ENCODE measurements at places on chromosomes 7 and 10.
A peak's percentile ranks its signal among the peaks of the same experiment; 100 is the strongest.

DNA sequence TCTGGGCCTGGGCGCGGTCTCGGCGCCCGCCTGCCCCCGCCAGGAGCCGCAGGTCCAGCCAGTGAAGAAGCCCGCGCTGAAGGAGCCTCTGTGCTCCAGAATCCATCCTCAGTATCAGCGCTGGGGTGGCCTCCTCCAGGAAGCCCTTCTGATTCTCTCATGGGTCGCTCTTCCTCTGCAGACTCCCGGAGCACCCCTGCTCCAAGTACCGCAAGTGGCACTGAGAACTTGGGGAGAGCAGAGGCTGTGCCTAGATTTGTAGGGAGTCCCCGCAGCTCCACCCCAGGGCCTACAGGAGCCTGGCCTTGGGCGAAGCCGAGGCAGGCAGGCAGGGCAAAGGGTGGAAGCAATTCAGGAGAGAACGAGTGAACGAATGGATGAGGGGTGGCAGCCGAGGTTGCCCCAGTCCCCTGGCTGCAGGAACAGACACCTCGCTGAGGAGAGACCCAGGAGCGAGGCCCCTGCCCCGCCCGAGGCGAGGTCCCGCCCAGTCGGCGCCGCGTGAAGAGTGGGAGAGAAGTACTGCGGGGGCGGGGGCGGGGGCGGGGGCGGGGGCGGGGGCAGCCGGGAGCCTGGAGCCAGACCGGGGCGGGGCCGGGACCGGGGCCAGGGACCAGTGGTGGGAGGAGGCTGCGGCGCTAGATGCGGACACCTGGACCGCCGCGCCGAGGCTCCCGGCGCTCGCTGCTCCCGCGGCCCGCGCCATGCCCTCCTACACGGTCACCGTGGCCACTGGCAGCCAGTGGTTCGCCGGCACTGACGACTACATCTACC is at the start of gene ALOX5:
Gene ALOX5, plus strand, starts transcription at position 641 of the 774 bp plus-strand sequence. Its CDS starts 64 bp downstream, at position 705.
- DNase-seq = peak; percentile 34

DNA sequence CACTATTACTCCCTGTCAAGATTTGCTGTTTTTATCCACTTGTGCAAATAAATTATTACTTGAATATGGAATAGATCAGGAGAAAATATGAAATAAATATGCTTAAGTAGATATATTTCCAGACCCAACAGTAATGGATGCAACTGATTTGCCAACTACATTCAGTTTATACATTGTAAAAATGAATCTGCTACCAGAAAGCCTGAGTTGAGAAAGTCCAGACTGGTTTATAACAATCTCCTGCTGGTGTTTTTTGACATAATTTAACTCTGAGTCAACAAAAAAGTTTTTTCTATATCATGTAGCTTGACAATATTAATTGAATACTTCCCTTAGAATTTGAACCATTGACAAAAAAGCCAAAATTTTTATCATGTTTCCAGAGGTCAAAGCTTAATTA is 265.8 kb upstream of the SEMA3D start:
- no peak for DNase-seq

GRCh38 chr7:98116656-98117461 is 10.2 kb downstream of the LMTK2 start:
- DNase-seq = no peak

- DNase-seq = no peak
Measured at GRCh38 chr10:120131183-120131582, 238.7 kb downstream of the SEC23IP start.

DNA sequence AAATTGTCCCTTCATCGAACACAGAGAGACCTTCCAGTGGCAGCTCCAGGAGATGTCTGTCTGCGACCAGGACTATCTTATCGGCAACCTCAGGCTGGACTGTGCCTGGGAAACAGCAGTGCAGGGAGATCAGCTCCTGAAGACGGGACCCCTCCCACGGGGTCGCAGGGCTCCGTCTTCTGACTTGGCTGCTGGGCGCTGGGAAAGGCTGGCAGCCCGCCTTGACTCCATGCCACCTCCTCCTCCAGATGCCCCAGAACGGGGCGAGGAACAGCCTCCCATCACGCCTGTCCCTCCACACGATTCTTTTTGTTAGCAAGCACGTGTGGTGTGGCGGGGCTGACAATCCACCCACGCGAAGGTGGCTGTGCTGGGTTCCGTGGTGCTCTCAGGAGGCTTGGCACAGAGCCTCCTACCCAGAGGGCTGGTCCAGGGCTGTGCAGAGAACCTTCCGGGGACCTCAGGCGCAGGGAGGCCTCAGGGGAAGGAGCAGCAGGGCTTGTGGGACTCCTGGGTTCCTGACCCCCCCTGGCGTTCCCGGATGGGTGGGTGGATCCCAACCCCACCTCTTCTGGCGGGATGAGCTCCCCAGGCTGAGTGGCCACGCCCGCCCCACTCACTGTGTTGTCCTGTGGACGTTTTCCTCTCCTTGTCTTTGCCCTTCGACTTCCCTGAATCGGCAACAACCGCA is 47.6 kb upstream of the NKX6-2 start:
- no peak for DNase-seq
